Tracheal epithelial cell (primary cell): ENCODE measurements at places on chromosomes 12 and 14. TPM values are rescaled to one million over a fixed set of nuclear protein-coding genes. Genes with fewer than 3 reads are reported as not detected.

Gene LTB4R
- total RNA-seq = 13.5 and 13.6 TPM in 2 replicates

Gene CELA1
- not detected in 2 replicates for total RNA-seq

Gene OR4K5
- not detected in 2 replicates for total RNA-seq

Gene CEBPE
- not detected in 2 replicates for total RNA-seq

Gene DYRK4
- total RNA-seq = 24.9 and 37.1 TPM in 2 replicates

Gene FGF6
- total RNA-seq = not detected in 2 replicates

Gene SIRT4
- total RNA-seq = 0.96 and 3.2 TPM in 2 replicates

Gene EML1
- total RNA-seq = 1.5 and 11.3 TPM in 2 replicates

Gene DIO3
- not detected in 2 replicates for total RNA-seq

Gene MUCL1
- not detected in 2 replicates for total RNA-seq

Gene GPR65
- total RNA-seq = not detected in 2 replicates

Gene LACRT
- total RNA-seq = not detected in 2 replicates

Gene C12orf57
- total RNA-seq = 86.0 and 133 TPM in 2 replicates

Gene PIGH
- 18.1 and 20.0 TPM in 2 replicates for total RNA-seq

Gene TAS2R13
- total RNA-seq = 0.48 and 0.64 TPM in 2 replicates

Gene TAS2R7
- not detected in 2 replicates for total RNA-seq
